Type B pancreatic cell (in vitro differentiated cells): ENCODE measurements at places on chromosomes 2 and 18.

GRCh38 chr2:109463891-109464290, 149.9 kb downstream of the SEPTIN10 start:
- DNase-seq = no peak

- no peak for DNase-seq
Measured at GRCh38 chr2:170715932-170716777, 1.0 kb downstream of the SP5 start.

DNA sequence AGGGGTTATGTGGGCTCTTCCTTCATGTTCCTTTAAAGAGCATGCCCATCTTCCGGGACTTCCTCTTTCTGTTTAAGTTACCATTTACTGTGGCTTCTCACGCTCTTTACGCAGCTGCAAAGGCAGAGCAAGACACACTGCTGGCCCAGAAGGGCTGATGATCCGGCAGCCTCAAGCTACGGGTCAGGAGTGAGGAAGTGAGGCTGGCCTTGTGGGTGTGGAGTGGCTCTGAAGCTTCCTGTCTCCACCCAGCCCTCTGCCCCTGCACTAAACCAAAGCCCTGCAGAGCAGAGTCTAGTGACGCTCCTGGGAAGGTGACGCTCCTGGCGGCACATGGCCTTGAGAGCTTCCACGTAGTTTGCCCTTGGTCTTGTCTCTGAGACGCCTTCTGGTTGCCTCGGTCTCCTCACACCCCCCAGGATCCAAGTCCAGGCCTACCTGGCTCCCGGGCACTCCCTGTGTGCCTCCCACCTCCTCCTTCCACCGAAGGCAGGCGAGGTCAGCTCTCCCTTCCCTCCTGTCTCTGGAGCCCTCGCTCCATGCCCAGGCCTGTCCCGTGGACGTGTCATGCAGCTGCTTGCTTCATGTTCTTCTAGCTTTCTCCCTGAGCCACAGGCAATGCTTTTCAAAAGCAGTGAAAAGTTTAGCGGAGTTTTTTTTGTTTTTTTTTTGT, 50.3 kb downstream of the ARL4C start:
- no peak for DNase-seq

- DNase-seq = no peak
Measured at GRCh38 chr2:222736301-222736700, 64.8 kb downstream of the MOGAT1 start.

DNA sequence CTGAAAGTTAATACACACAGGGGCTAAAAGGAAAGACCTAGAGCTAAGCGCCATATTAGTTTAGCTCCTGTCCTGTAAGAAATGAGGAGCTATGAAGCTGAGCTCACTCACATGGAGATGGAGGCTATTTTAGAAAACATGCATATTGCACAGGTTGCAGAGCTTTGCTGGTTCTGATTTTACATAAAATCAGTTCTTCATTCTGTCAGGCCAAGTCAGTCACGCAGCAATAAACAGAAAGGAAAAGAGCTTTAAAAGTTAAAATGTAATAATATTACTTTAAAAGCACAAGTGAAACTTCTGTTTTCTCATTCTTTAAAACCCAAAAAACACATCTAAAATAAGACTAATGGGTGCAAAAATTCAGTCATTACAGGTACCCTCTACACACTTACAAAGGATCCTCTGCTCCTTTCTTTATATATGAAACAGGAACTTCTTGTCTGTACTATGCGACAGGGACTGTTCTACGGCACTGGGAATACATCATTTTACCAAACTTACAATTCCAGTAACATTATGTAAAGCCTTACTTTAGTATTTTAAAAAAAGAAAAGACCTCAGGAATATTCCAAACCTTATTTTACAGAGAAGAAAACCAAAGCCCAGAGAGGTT, 113.8 kb downstream of the THADA start:
- DNase-seq = no peak
